ENCODE measurements at places on chromosomes 1 and 21.

DNA sequence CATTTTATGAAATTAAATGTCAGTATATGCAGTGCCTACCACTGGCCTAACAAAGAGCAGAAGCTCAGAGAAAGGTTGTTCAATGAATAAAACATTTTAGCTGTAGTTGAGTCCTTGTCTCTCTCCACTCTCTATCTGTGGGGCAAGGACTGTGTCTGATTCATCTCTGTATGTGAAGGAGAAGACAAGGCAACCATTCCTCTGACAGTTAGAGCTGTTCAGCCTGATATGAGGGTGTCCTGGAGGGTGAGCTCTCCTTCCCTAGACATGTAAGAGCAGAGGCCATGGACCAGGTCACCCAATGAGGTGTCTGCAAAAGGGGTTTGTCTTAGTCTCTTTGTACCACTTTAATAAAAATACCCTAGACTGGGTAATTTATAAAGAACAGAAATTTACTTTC, 4.5 kb upstream of the PDZK1IP1 start:
- DNase-seq = no peak

DNA sequence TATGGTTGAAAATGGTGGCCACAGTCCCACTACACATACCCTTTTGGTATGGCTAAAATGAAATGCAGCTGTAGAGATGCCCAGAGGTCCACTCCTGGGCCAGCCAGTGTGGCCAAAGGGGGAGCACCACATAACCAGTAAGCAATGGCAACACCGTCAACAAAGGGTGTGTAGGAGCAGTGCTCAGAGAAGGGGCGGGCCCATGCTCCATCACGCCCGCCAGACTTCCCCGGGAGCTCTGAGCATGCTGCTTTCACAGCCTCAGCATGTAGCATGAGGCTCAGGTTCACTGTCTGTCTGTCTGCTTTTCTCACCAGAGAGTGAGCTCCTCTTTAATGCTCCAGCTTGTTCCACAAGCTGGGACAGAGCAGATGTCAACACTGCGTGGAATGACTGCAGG, 537.6 kb downstream of the MATN1 start:
- no peak for DNase-seq

- no peak for DNase-seq
Measured at GRCh38 chr1:87240661-87241285, 87.9 kb upstream of the LMO4 start.

DNA sequence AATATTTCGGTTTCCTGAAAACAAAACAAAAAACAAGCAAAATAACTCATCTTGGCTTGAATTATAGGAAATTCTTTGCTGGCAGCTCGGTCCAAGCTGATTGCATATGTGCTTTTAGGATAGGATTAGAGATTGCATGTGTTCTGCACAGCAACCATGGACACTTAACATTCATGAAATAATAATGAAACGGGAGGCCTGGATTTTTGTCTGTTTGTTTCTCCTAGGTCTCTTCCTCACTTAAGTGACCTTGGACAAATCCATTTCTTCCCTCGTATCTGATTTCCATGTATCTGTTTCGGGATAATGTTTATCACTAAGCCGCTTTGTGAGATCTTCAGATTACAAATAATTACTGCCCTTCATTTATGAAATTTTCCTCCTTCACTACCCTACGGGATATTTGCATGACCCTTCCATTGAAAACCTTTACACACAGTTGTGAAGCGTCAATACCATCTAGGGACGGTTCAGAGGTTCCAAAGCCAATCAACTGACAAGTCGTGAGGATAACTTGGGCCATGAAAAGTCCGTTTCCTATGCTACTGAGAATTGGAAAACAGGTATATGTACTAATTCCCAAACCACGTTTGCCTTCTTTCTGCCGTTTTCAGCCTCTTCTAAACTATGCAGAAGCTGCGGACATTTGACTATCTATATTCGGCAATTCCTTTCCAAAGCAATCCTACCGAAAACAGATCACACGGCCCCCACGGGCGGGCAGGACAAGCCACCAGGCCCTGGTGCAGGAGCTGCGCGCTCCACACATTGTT, 1.3 kb upstream of the H3-3A start:
- DNase-seq = no peak

- DNase-seq = no peak
Measured at GRCh38 chr1:230313453-230314141, 112.5 kb downstream of the PGBD5 start.

DNA sequence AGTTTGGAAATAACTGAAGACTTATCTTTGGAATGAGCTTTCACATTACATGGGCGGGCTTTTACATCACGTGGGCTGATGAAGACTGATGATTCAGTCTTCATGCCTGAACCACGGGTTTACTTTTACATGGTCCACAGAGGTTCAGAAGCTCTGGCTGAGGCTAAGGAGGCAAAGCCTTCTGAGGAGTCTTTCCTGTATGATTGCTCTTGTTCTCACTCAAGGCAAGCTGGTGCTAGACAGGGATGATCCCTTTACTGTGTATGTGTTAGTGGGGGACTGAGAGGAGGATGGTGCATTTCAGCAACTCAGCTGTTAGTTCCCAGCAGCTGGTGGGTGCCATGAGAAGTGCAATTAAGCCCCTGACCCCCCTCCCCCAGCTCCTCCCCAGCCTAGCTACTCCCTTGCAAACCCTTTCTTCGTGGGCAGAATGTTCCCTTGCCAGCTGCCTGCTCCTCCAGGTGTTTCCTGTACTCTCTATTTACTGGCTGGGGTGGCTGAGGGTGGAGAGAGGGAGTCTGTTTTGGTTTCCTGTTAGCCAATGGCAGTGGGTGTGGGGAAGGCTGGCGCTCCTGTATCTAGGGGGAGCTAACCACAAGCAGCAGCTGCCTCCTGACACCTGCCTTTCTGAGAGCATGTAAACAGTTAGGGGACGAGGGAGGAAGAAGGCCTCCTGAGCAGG, 15.4 kb downstream of the BTG2 start:
- peak; percentile 99 for DNase-seq

DNA sequence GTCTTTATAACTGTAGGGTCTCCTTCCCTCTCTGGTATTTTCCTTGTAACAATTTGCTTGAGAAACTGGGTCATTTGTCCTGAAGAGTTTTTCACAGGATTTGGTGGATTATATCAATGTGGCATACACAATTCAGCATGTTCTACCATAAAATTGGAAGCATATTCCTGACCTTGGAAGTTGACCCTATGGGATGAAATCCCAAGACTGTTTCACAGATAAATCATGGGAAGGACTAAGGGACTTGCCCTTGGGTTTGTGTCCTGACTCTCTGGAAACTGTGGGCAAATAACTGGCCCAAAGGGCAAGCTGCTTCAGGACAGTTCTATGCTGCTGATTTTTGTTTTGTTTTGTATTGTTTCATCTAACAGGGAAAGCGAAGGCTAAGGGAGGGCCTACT, 255.6 kb downstream of the TM2D1 start:
- DNase-seq = no peak
